ENCODE measurements at places on chromosomes 12 and 14. TPM values are rescaled to one million over a fixed set of nuclear protein-coding genes. Genes with fewer than 3 reads are reported as not detected.

KRT4 gene
- 0.36 TPM for total RNA-seq

RNFT2 gene
- 13.8 TPM for total RNA-seq

PHC1 gene
- total RNA-seq: 4.0 TPM

PPFIBP1 gene
- total RNA-seq: 99.1 TPM

NELL2 gene
- total RNA-seq: 148 TPM

DNA sequence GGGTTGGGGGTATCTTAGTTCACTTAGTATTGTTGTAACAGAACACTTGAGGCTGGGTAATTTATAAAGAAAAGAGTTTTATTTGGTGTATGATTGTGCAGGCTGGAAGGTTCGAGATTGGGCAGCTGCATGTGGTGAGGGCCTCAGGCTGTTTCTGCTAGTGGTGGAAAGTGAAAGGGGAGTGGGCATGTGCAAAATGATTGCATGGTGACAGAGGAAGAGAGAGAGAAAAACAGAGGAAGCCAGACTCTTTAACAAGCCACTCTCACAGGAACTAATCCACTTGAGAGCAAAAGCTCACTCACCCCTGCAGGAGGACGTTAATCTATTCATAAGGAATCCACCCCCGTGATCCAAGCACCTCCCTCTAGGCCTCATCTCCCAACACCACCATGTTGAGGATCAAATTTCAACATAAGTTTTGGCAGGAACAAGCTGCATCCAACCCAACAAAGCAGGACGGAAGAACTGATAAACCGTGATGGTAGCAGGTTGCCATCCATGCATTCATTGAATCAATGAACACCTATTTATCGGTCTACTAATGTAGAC is 165.0 kb upstream of the GZMB start:
- ATAC-seq: no peak

- ATAC-seq: no peak
Measured at GRCh38 chr12:79162948-79163347, 298.4 kb downstream of the SYT1 start.

GRCh38 chr12:46693034-46693433 is 132.8 kb downstream of the SLC38A4 start:
- ATAC-seq: no peak

- no peak for ATAC-seq
Measured at GRCh38 chr12:70002097-70002911, 177.3 kb downstream of the MYRFL start.

DNA sequence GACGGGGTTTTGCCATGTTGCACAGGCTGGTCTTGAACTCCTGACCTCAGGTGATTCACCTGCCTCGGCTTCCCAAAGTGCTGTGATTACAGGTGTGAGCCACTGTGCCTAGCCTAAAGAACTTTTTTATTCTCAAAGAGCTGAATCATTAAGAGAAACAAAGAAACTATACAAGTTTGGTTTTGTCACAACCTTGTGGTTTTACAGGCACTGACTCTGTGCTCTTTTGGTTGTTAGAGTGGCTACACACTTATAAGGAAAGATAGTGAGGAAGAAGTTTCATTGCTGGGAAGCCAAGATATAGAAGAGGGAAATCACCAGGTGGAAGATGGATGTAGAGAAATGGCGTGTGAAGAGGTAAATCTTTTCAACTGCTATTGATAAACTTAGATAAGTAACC is 10.1 kb upstream of the DNAH10 start:
- no peak for ATAC-seq

DNA sequence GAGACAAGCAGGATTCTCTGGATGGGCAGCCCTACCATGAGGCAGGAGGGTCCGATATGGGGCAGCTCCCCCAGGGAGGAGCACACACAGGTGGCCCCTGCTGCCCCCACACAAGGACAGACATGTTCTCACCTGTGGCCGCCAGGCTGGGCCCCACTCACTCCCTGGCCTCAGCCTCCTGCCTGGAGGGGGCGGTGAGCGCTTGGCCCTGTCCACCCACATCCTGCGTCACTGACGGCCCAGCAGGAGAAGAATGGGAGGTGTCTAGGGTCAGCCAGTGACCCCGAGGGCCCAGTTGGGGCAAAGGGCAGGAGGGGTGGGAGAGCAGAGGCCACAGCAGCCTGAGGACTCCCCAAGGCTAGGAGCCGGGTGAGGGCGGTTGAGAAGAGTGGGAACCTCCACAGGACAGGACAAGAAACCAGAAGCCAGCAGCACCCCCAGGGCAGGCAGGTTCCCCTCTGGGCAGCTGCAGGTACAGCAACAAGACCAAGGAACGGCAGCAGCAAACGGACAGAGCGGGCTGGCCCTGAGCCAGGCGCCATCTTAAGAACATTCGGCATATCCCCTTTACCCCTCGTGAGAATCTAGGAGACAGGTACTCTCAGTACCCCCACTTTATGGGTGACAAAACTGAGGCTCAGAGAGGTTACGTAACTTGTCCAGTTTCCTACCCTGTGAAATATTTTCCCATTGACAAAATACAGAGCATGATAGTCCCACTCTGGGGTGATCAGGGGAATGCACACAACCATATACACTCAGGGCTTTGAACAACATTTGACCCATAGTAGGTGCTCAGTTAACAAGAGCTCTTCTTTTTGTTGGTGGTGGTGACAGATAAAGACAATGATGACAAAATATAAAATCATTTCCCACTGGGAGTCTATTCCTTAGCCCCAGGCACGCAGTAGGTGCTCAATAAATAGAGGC is 74.3 kb downstream of the NCOR2 start:
- ATAC-seq: no peak

GRCh38 chr12:8886502-8887284 is 27.6 kb upstream of the PHC1 start:
- no peak for ATAC-seq

DNA sequence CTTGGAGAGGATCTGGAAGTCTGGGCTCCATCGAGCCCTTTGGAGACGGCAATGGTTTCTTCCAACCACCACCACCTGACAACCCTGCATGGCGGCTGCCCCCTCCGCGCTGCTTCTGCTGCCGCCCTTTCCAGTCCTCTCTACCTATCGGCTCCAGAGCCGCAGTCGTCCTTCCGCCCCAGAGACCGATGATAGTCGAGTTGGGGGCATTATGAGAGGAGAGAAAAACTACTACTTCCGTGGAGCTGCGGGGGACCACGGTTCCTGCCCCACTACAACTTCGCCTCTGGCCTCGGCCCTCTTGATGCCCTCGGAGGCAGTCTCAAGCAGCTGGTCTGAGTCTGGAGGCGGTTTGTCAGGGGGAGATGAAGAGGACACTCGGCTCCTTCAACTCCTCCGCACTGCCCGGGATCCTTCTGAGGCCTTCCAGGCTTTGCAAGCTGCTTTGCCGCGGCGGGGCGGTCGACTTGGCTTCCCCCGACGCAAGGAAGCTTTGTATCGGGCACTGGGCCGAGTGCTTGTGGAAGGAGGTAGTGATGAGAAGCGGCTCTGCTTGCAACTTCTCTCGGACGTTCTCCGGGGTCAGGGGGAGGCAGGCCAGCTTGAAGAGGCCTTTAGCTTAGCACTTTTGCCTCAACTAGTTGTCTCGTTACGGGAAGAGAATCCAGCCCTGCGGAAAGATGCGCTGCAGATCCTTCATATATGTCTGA is 499 bp downstream of the TOGARAM1 start:
- ATAC-seq: peak; percentile 47

- no peak for ATAC-seq
Measured at GRCh38 chr12:72338437-72338836, 66.3 kb downstream of the TRHDE start.

GRCh38 chr12:53567961-53568808 is 58.0 kb downstream of the ATF7 start:
- no peak for ATAC-seq

DNA sequence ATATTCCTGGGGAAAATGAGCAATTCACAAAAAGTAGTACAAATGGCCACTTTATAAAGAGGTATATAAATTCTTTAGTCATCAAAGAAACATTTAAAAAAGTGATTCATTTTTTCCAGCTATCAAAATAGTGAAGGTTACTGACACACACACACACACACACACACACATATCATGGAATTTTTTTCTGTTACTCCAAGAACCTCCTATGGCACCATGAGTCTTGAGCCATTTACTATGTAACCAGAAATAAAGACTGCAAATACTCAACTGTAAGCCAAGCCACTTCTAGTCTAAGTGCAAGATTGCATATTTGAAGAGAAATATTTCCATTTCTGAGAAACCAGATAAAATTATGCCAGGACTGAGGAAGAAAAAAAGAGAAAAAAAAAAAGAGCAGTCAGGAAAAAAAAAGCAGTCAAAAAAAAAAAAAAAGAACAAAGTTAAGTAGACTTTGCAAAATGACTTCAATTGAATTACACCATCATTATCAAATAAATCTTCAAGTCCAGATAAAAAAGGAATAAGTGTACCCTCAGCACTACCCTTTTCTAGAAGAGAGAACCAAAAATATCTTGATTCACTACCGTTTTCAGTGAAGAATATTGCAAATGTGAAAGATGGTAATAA is 275.7 kb downstream of the DAD1 start:
- ATAC-seq: no peak

DNA sequence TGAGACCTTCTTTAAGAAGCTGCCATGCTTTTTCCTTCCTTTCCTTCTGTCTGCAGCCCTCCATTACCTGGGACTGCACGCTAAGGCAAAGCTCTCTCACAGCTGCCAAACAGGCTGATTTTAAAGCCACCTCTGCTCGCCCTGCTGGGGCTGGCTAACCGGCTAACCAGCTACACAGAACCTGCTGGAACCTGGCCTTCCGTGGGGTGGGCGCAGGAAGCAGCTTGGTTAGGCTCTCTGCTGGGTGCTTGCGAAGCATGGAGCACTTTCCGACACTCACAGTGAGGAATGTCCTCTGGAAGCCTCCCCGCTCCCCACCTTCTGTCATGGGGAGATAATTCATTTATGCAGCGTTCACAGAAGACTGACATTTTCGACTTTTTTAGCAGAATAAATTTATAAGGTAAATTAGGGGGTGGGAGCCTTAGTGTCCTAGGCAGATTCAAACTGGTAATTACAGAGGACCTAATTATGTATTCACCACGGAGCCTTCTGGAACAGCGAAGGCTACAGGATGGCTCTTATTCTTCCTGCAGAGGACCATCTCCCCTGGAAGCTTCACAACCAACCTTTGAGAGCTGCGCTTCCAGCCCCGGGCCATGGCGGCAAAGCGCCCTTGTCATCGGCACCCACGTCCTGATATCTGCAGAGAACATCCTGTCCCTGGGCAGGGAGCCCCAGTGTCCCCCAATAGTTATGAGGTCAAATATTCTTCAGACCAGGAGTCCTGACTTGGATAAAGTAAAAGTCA is 12.4 kb upstream of the BCL11B start:
- no peak for ATAC-seq

DNA sequence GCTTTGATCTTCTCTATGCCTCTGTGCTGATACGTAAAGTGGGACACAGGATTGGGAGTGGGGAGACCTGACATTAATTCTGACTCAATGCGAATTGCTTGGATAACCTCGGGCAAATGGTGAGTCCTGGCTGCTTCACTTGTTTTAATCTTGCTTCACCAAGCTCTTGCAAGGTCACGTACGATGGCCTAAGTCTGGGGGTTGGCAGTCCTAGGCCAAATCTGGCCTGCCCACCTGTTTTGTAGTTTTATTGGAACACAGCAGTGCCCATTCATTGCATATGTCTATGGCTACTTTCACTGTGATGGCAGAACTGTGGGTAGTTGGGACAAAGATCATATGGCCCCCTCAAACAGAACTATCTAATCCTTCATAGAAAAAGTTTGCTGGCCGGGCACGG is 13.4 kb downstream of the CLSTN3 start:
- ATAC-seq: no peak

DNA sequence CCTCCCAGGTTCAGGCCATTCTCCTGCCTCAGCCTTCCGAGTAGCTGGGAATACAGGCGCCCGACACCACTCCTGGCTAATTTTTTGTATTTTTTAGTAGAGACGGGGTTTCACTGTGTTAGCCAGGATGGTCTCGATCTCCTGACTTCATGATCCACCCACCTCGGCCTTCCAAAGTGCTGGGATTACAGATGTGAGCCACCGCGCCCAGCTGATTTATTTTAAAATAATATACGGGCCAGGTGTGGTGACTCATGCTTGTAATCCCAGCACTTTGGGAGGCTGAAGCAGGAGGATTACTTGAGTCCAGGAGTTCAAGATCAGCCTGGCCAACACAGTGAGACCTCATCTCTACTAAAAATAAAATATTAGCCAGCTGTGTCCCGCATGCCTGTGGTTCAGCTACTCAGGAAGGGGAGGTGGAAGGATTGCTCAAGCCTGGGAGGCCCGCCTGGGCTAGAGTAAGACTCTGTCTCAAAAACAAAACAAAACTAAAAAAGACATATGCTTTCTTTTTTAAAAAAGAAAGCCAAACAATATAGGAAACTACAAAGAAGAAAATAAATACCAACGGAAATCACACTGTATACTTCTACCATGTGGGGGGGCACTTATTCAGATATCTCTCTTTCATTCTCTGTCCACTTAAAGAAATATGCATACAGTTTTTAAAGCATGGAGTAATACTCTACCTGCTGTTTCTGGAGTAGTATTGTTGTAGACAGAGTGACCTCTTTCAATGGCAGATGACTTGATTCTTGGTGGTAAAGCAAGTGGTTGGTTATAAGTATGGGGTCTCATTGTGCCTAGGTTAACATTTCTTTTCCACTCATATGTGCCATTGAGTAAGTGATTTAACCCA is 930 bp upstream of the MIA2 start:
- ATAC-seq: no peak

DNA sequence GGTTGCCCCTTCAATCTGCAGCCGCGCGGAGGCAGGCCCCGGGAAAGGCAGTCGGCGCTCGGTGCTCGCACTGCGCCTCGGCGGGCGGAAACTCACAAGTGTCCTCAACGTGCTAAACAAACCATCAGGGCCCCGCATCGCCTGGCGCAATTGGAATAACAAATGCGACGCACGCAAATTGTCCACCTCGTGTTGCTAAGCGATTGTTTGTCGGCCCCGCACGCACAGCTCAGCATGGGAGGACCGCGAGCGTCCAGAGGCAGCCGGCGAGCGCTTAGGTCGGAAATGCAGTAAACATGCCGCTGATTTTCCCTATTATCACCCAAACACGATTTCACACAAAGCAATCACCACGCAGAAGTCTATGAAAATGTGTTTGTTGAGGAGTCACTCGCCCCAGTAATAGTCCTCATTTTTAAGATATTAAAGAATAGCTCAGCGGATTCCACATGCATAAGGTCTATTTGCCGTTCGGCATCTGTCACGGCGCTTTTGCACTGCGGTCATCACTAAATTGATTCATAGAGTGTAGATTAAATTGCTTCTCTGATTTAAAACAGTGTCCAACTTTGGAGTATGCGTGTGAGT is 3.2 kb upstream of the GSC start:
- peak; percentile 70 for ATAC-seq

Measured in motor neuron (in vitro differentiated cells).